ENCODE measurements at places on chromosomes 2 and 18. TPM values are rescaled to one million over a fixed set of nuclear protein-coding genes. Genes with fewer than 3 reads are reported as not detected.

SH2D6 gene
- 0.29 TPM for polyA plus RNA-seq

SYT4 gene
- polyA plus RNA-seq = 0.39 TPM

CTNNA2 gene
- polyA plus RNA-seq = 4.3 TPM

FOXI3 gene
- 0.17 TPM for polyA plus RNA-seq

MRO gene
- polyA plus RNA-seq = 2.4 TPM

ACOXL gene
- 0.69 TPM for polyA plus RNA-seq

ATP6V1B1 gene
- 70.7 TPM for polyA plus RNA-seq

PUS10 gene
- 10.8 TPM for polyA plus RNA-seq

PAX3 gene
- not detected for polyA plus RNA-seq

ERFE gene
- polyA plus RNA-seq = 10.2 TPM

GAREM2 gene
- 6.7 TPM for polyA plus RNA-seq

MYO5B gene
- 25.7 TPM for polyA plus RNA-seq

HOXD13 gene
- 0.14 TPM for polyA plus RNA-seq

SERPINB13 gene
- polyA plus RNA-seq = not detected

PRSS56 gene
- not detected for polyA plus RNA-seq

ELOA2 gene
- polyA plus RNA-seq = not detected

CXCR4 gene
- polyA plus RNA-seq = 59.7 TPM

TWSG1 gene
- 65.4 TPM for polyA plus RNA-seq

RBKS gene
- polyA plus RNA-seq = 9.1 TPM

DSC3 gene
- 3.3 TPM for polyA plus RNA-seq

SF3B6 gene
- 165 TPM for polyA plus RNA-seq

GPR45 gene
- polyA plus RNA-seq = 0.11 TPM

PSMD14 gene
- polyA plus RNA-seq = 43.6 TPM

UGT1A8 gene
- polyA plus RNA-seq = not detected

NEURL3 gene
- 4.8 TPM for polyA plus RNA-seq

AGFG1 gene
- 73.4 TPM for polyA plus RNA-seq

MTX2 gene
- polyA plus RNA-seq = 91.0 TPM

LIPG gene
- 63.7 TPM for polyA plus RNA-seq

YPEL5 gene
- polyA plus RNA-seq = 99.4 TPM

FOXD4L1 gene
- 0.39 TPM for polyA plus RNA-seq

IL36B gene
- not detected for polyA plus RNA-seq

NT5C1B gene
- polyA plus RNA-seq = 1.2 TPM

TCF23 gene
- polyA plus RNA-seq = 0.78 TPM

KCNK3 gene
- polyA plus RNA-seq = 3.3 TPM

DNAH6 gene
- polyA plus RNA-seq = 2.6 TPM

PKP4 gene
- 213 TPM for polyA plus RNA-seq

LCT gene
- polyA plus RNA-seq = 0.08 TPM

PFN4 gene
- polyA plus RNA-seq = 3.5 TPM

CAPN14 gene
- polyA plus RNA-seq = 0.06 TPM

IL1RL2 gene
- polyA plus RNA-seq = 2.0 TPM

METTL4 gene
- 18.2 TPM for polyA plus RNA-seq

ZNF532 gene
- polyA plus RNA-seq = 101 TPM

GPAT2 gene
- 0.83 TPM for polyA plus RNA-seq

ADNP2 gene
- 22.6 TPM for polyA plus RNA-seq

KCNG2 gene
- polyA plus RNA-seq = 0.45 TPM

ITPRIPL1 gene
- 4.4 TPM for polyA plus RNA-seq

IL1RN gene
- polyA plus RNA-seq = 2.0 TPM

L3MBTL4 gene
- polyA plus RNA-seq = 4.6 TPM

CDK15 gene
- 1.7 TPM for polyA plus RNA-seq

ATOH8 gene
- 16.0 TPM for polyA plus RNA-seq

MOGAT1 gene
- not detected for polyA plus RNA-seq

PPP4R1 gene
- 90.8 TPM for polyA plus RNA-seq

ESPNL gene
- 4.5 TPM for polyA plus RNA-seq

HRH4 gene
- polyA plus RNA-seq = 0.17 TPM

HOXD1 gene
- 9.8 TPM for polyA plus RNA-seq

KHK gene
- polyA plus RNA-seq = 55.3 TPM

GEN1 gene
- polyA plus RNA-seq = 12.0 TPM

VWC2L gene
- polyA plus RNA-seq = 0.06 TPM

PLCD4 gene
- 9.9 TPM for polyA plus RNA-seq

SH3BP4 gene
- 38.1 TPM for polyA plus RNA-seq
